Cardiac fibroblast (primary cell): ENCODE measurements at places on chromosomes 1 and 21.
A peak's percentile ranks its signal among the peaks of the same experiment; 100 is the strongest.

DNA sequence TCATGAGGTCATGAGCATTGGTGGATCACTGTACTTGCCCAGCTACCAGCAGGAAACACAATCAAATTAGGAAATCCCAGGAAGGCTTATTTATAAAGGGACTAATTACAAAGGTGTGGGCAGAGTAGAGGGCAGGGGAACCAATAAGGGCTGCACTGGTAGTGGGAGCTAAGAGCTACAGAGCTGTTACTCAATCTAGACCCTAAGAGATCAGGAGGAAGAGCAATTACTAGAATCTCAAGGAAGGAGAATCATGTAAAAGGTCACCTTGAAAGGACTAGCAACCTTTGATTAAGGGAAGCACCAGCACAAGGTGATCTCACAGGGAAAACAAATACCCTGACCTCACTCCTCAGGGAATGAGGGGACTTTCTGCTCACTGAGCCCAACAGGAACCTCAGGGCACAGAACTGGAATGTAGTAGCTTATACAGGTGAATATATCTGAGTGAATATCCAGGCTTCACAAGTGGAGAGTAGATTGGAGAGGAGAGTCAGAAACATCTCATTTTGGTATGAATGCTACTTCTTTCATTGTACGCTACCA lies 66.8 kb downstream of the SAMSN1 start:
- DNase-seq = no peak

DNA sequence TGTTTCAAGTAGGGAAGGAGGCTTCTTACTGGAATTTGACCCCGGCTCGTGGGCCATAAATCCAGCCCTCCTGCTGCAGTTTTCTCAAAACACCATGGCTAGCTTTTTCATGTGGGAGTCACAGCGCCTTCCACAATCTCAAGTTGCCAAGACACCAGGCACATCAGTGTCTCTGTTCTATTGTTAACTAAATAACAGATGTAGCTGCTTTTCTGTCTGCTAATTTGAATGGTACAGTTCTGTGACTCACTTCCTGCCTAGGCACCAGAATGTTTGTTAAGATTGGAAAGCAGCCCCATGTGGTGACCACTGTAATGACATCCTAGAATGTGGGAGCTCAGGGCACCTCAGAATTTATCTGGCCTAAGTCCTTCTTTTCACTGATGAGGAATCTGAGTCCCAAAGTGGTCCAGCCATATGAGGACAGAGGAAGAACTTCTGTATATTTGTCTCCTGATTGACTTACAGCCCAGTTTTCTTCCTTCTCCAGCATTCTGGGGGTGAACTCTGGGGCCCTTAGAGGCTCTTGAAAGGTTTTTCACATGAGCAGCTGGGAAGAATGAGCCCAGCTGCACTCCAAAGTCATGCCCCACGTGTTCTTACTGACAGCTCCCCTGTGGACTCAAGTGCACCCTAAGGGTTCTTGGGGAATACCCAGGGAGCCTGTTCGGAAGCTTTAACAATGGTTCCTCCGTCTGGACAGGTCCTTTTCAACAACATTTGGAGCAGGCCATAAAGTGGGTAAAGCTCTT lies 27.5 kb downstream of the TRIM45 start:
- DNase-seq = peak; percentile 64

GRCh38 chr1:118659646-118660045 lies 328.5 kb downstream of the TBX15 start:
- no peak for DNase-seq

- DNase-seq = peak; percentile 69
Observed at GRCh38 chr1:6538956-6539355, 15.4 kb downstream of the NOL9 start.

DNA sequence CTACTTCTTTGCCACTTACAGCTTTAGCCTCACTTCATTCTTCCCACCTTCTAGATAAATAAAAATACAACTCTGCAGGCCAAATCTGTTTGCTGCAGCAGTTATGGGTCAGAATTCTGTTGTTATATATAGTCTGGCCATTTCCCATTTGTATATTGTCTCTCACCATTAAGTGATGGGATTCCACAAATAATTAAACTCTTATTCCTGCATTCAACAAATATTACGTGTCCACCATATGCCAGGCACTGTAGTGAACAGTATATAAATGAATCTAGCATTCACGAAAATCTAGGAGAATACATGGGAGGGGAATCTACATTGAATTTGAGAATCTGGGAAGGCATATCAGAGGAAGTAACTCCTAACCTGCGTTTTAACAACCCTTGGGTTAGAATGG lies 5.7 kb upstream of the GLRX2 start:
- no peak for DNase-seq

DNA sequence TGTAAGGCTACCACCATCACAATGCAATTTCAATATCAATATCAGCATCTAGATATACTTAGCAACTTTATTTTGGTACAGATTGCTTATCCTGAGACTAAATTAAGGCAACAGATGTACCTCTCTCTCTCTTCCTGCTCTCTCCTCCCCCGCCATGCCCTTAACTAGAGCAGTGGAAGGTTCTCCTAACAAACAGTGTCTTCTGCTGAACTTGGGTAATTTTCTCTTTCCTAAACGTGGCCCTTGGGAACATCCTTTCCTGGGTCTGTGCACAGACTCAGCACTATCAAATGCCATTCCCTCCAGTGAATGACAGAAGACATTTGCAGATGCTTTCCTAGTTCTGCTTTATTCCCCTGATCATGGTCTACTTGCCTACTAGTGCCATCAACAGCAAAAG lies 85.6 kb upstream of the TTC39A start:
- no peak for DNase-seq

DNA sequence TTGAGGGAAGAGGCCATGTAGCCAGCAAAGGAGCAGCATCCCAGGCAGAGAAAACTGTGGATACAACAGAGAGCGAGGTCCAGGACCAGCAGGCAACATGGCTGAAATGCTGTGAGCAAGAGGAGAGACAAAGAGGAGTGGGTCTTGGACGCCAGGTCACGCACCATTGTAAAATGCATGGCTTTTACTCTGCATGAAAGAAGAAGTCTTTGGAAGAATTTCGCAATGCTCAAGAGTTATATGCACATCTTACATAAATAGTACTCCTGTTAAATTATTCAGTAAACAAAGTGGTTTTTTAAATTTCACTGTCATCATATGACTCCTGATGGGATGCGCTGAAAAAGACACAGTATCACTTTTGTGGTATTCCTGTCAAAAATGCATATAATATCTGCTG lies 3.5 kb downstream of the CD244 start:
- DNase-seq = no peak

DNA sequence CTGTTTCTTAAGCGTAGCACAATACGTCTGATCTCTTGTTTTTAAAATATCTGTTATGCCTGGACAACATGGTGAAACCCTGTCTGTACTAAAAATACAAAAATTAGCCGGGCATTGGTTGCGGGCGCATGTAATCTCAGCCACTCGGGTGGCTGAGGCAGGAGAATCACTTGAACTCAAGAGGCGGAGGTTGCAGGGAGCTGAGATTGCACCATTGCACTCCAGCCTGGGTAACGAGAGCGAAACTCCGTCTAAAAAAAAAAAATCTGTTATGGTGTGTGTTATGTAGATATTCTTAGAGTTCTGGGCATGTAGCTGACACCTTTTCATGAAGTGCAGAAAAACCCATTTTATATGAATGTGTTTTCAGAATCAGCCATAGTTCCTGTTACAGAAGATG lies 38.2 kb downstream of the RABGAP1L start:
- DNase-seq = no peak

DNA sequence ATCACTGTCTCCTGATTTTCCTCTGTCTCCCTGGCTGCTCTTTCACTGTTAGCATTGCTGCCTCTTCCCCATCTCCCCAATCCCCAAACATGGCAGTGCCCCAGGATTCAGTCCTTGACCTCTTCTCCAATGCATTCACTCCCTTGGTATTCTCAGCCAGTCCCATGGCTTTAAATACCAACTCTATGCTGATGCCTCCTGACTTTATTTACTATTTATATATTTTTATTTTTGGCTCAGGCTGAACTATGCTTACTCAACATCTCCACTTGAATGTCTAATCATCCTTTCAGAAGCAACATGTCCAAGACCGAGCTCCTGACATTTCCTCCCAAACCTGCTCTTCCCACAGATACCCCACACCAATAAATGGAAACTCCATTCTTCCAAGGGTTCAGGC lies 26.3 kb downstream of the NMNAT2 start:
- DNase-seq = no peak

- DNase-seq = peak; percentile 65
Observed at GRCh38 chr1:59520827-59521418, 224.0 kb downstream of the FGGY start.

DNA sequence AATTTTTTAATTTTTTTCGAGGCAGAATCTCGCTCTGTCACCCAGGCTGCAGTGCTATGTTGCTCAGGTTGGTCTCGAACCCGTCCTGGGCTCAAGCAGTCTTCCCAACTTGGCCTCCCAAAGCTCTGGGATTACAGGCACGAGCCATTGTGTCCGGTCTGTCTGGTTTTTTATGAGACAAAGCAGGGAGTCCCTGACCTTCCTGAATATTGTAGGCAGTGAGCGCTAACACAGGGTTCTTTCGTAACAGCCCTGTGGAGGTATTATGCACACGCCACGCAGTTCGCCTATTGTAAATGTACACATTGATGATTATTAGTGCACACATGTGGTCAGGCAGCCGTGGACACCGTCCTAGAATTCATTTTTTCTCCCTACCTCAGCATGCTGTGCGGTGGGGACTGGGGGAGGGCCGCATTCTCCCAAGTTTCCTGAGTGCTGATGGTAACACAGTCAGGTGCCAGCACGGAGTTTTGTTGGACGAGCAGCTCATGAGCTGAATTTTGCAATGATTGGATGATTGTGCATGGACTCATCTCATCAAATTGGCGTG lies 19.6 kb downstream of the SPSB1 start:
- no peak for DNase-seq

DNA sequence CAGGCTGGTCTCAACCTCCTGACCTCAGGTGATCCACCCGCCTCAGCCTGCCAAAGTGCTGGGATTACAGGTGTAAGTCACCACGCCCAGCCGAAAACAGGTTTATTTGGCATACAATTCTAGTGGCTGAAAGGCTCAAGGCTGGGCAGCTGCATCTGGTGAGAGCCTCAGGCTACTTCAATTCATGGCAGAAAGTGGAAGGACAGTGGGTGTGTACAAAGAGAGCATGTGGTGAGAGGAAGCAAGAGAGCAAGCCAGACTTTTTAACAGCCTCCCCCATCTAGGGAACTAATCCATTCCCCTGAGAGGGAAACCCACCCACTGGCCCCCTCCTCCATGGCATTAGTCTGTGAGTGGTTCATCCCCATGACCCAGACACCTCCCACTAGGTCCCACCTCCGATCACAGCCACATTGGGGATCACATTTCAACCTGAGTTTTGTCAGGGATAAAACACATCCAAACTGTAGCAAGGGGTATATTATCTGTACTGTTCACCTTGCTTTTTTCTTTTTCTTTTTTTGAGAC lies 9.5 kb downstream of the BMP8A start:
- DNase-seq = no peak

- DNase-seq = no peak
Observed at GRCh38 chr1:186819563-186819962, 9.2 kb upstream of the PLA2G4A start.

DNA sequence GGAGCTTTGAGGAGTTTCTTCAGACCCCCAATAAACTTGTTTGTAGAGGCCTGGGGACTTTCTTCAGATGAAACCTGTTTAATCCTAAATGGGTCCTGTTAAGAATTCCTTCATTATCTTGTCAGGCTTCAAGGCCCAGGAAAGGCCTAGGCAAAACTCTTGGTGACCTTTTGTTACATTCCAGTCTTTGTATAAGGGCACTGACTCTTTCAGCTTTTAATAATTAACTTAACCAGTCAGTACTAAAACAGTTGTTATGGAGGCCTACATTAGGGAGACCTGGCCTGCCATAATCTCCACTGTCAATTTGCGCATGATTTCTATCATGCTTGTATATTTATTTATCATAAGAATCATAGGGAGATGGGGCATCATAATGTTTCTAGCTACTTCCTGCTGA lies 110.2 kb downstream of the FCRL5 start:
- no peak for DNase-seq

DNA sequence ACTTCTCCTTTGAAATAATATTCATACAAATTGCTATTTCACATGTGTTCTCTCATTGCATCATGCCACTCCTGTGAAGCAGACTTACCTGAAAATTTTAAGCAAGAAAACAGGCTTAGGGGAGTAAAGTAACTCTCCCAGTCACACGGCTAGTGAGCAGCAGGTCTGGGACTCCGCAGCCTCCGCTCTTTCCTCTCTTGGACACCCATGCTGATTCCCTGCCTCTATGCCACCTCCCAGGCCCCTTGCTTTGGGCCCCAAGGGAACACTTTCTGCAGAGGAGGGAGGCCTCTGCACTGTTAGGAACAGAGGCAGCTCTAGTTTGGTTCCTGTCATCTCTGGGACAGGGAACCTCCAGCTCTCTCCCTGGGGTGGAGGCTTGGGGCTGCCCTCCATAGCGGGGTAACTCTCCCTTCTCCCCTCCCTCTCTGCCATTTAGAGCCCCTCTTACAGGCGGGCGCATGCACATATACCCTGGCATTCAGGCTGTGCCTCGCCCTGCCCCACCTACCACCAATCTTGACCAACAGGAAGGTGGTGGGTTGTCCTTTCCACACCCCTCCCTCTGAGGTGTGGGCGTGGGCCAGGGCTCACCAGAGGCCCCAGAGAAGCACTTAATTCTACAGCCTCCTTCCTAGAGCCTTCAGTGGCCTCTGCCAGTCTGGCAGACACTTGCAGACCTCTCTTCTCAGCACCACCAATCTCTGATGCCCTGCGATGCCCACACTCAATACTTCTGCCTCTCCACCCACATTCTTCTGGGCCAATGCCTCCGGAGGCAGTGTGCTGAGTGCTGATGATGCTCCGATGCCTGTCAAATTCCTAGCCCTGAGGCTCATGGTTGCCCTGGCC lies at the start of gene RXFP4:
RXFP4 (plus strand) TSS at position 646 of the 852 bp plus-strand sequence; CDS start at position 718, 72 bp downstream.
- peak; percentile 15 for DNase-seq

GRCh38 chr1:174258148-174258550 lies 98.8 kb downstream of the RABGAP1L start:
- DNase-seq = peak; percentile 68

DNA sequence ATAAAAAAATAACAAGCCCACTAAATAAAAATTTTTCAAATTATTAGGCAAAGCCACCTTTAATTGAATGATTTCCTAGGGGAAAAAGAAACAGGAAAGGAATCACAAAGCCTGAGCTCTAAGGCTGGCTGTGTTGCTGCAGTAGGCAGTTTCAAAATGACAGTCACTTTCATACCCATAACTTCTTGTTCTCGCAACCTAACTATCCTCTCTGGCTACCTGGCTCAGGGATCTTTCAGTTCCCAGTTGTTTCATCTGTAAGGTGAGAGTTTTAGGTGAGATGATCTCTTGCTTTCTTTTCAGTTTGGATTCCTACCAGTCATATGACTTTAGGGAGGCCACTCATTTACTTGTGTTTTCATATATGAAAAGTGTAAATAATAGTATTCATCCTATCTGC lies 226.1 kb downstream of the ASTN1 start:
- no peak for DNase-seq

GRCh38 chr1:245579881-245580280 lies 425.1 kb downstream of the KIF26B start:
- DNase-seq = no peak
